8988T (cell line): ENCODE measurements at places on chromosomes 16 and 17.

GRCh38 chr17:14748036-14748710 lies 447.3 kb downstream of the HS3ST3B1 start:
- DNase-seq: no peak

DNA sequence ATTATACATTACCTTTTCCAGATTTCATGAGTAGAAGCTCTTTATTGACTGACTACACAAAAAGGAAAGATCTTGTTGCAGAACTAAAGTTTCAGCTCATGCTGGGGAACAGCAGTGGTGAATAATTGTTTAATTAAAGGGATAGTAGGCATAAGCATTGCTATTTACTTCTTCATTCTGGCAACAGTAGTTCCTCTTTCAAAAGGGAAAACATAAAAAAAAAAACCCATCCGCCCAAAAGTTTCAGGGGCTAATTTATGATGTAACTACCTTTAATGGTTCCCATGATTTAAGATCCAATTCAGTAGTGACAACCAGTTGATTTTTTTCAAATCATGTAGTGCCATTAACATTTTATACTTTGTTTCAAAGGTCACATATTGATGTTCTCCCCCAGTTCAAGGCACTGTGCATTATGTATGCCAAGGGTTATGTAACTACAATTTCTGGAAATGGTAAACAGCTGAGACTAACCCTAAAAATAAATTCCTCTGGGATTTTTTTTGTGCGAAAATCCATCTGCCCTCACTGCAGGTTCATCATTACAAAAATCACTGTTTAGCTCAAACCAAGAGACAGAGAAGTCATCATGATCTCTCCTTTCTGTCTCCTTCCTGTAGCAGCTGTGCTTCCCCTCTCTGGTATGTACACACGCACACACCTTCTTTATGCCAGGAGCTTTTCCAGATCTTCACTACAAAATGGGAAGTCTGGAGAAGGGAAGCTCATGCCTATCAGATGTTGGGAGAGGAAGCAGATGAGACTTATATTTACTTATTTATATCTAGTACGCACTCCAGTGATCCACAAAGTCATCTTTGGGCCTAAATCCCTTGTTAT lies 2.2 kb upstream of the PHLPP2 start:
- no peak for DNase-seq

GRCh38 chr16:85216522-85217375 lies 104.5 kb upstream of the CIBAR2 start:
- DNase-seq: no peak

GRCh38 chr17:27475070-27475673 lies 18.9 kb downstream of the KSR1 start:
- no peak for DNase-seq

- no peak for DNase-seq
Measured at GRCh38 chr17:751269-752001, 629 bp downstream of the GEMIN4 start.

DNA sequence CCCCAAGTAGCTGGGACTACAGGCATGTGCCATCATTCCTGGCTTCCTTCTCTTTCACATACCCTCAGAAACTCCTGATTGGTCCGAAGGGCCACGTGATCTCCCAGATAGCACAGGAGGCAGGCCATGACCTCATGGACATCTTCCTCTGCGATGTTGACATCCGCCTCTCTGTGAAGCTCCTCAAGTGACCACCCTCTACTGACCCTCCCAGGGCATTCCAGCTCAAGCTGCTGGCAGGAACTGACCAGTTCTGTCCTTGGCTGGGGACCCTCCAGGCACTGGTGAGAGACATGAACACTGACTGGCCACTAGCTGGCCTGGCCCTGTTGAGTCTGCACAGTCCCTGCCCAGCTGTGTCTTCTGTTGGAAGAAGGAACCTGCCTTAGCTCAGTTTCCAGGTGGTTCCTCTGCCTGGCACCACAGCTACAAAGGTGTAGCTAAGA lies 5.6 kb downstream of the ERAL1 start:
- DNase-seq: no peak

DNA sequence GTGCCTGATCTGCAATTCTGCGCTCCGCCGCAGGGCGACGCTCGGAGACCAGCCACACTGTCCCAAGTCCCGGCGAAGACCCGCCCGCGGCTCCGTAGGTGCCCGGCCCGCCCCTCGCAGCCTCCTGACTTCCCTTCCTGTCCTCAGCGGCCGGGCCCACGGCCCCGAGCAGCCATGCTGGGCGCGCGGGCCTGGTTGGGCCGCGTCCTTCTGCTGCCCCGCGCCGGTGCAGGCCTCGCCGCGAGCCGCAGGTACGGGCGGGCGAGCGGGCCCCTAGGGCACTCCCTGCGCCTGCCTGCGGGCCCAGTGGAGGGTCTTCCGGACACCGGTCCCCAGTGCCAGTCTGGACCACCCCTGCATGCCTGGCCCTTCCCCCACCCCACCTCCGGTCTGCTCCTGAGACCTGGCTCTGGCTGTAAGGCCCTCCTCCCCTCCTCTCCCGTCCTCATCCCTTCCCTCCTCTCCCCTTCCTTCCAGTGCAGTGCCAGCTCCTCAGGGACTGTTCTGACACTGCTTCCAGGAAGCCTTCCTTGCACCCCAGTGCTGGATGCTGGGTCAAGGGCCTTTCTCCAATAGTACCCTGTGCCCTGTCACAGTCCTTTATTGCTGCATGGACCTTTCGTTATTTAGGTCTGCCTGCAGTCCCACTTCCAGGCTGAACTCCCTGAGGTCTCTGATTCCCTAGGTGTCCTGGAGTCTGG lies at the start of gene SPATA20:
Gene SPATA20, plus strand, starts transcription at position 140 of the 701 bp plus-strand sequence. Its CDS starts 35 bp downstream, at position 175.
- peak; percentile 98 for DNase-seq
